ENCODE measurements at places on chromosomes 2 and 18. TPM values are rescaled to one million over a fixed set of nuclear protein-coding genes. Genes with fewer than 3 reads are reported as not detected.

The CPO gene
- 0.95 TPM for total RNA-seq

The TMEM150A gene
- total RNA-seq, result 21.8 TPM

GRCh38 chr2:223470602-223471001 lies 131.6 kb downstream of the SCG2 start:
- no peak for DNase-seq
- no peaks in the 10 kb centered on the region for H3K36me3 ChIP-seq
- H3K4me1 ChIP-seq, result peaks cover 20% of the 10 kb centered on the region
- H3K4me3 ChIP-seq, result no peak overlapping the region
- no peaks in the 10 kb centered on the region for H3K27me3 ChIP-seq
- no peak overlapping the region for H3K27ac ChIP-seq

DNA sequence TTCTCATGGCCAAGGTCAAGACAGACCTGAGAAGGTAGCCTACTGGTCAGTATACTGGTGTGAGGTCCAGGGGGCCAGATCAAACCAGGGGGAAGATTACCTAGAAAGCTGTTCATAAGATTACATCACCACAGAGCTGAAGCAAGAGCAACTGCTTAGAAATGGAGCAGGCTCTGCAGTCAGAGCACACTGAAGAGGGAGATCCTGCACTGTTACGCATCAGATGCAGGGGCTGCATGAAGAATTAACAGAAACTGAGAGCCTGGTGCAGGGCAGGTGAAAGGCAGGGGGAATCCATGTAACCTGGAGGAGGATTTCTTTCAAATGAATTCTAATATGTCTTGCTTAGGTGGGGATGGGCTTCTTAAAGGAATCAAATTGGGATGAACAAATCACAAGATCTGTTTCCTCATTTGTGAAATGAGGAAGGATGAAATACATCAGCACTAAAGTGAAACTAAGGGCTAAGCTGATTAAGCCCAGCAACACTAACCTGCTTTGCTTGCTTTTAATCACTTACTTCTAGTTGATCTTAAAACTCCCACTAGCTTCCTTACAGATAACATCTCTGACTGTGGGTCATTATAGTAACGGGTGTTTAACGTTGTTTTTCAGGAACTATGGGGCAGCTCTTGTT lies 74.3 kb upstream of the ADAM23 start:
- no peaks in the 10 kb centered on the region for H3K4me1 ChIP-seq
- no peak overlapping the region for H3K27ac ChIP-seq
- no peak for DNase-seq
- H3K4me3 ChIP-seq, result no peak overlapping the region

DNA sequence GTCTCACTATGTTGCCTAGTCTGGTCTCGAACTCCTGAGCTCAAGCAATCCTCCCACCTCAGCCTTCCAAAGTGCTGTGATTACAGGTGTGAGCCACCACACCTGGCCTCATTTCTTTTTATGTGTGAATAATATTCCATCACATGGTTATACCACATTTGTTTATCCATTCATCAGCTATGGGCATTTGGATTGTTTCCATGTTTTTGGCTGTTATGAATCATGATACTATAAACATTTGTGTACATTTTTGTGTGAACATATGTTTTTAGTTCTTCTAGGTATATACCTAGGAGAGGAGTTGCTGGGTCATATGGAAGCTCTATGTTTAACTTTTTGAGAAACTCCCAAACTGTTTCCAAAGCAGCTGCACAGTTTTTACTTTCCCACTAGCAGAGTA lies 24.4 kb downstream of the PKP4 start:
- DNase-seq, result no peak
- no peak overlapping the region for H3K4me3 ChIP-seq
- H3K4me1 ChIP-seq, result no peaks in the 10 kb centered on the region
- H3K27ac ChIP-seq, result no peak overlapping the region
- no peaks in the 10 kb centered on the region for H3K36me3 ChIP-seq

The KCNE4 gene
- 13.8 TPM for total RNA-seq

- no peak overlapping the region for H3K27ac ChIP-seq
- no peaks in the 10 kb centered on the region for H3K27me3 ChIP-seq
- no peak overlapping the region for H3K4me3 ChIP-seq
- DNase-seq, result no peak
- no peaks in the 10 kb centered on the region for H3K4me1 ChIP-seq
These were observed 1420.6 kb upstream of the NXPH2 start for GRCh38 chr2:140200764-140201163.

GRCh38 chr2:161122772-161123530 lies 37.3 kb upstream of the TANK start:
- peak overlapping the region; percentile 69 for H3K27ac ChIP-seq
- H3K27me3 ChIP-seq, result no peaks in the 10 kb centered on the region
- DNase-seq, result peak; percentile 75
- H3K36me3 ChIP-seq, result no peaks in the 10 kb centered on the region
- no peak overlapping the region for H3K4me3 ChIP-seq
- H3K4me1 ChIP-seq, result peaks cover 10% of the 10 kb centered on the region

- H3K4me1 ChIP-seq, result no peaks in the 10 kb centered on the region
- no peak for DNase-seq
- no peaks in the 10 kb centered on the region for H3K36me3 ChIP-seq
These were observed 1.6 kb downstream of the PRKAG3 start for GRCh38 chr2:218829868-218830451.

The CNDP1 gene
- total RNA-seq, result not detected

GRCh38 chr2:119914266-119914665 lies 98.6 kb upstream of the EPB41L5 start:
- no peak for DNase-seq
- H3K4me3 ChIP-seq, result no peak overlapping the region
- no peaks in the 10 kb centered on the region for H3K4me1 ChIP-seq
- no peak overlapping the region for H3K27ac ChIP-seq
- H3K27me3 ChIP-seq, result no peaks in the 10 kb centered on the region

The GPR155 gene
- total RNA-seq, result 24.1 TPM

The SLC14A1 gene
- not detected for total RNA-seq

The SERPINB13 gene
- not detected for total RNA-seq

DNA sequence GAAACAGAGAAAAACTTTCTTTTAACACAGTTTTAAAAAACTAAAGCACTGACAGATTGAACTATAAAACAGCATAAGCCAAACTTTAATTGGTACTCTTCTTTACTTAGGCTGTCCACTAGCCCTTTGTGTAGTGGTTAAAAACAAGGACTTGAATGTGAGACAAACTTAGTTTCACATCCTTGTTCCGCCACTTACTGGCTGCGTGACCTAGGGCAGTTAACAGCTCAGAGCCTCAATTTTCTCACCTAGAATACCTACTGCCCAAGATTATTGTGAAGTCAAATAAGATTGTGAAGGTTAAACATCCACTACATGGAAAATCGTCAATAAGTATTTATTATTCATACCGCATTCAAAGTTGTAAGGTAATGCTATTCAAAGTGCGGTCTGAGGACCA lies 2.0 kb downstream of the WDR35 start:
- H3K36me3 ChIP-seq, result peaks cover 22% of the 10 kb centered on the region
- H3K27me3 ChIP-seq, result no peaks in the 10 kb centered on the region
- no peak overlapping the region for H3K27ac ChIP-seq

The NOL4 gene
- 1.4 TPM for total RNA-seq

DNA sequence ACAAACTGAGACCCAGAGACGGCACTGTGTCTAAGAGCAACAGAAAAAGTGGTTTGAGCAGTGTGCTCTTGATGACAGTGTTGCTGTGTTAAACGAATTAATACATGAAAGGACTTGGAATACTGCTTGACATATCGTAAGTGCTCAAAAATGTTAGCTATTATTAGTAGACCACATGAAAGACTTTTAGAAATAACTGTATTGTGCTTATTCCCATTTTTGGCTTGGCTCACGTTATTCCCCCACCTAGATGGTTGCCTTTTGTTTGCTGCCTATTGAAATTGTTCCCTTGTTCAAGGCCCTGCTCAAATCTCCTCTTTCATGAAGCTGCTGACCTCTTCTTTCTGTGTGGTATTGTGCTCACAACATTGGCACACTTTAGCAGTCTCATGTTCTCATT lies 27.8 kb upstream of the C2orf74 start:
- no peak overlapping the region for H3K27ac ChIP-seq
- H3K27me3 ChIP-seq, result no peaks in the 10 kb centered on the region
- DNase-seq, result no peak

The ZNF521 gene
- 12.0 TPM for total RNA-seq

DNA sequence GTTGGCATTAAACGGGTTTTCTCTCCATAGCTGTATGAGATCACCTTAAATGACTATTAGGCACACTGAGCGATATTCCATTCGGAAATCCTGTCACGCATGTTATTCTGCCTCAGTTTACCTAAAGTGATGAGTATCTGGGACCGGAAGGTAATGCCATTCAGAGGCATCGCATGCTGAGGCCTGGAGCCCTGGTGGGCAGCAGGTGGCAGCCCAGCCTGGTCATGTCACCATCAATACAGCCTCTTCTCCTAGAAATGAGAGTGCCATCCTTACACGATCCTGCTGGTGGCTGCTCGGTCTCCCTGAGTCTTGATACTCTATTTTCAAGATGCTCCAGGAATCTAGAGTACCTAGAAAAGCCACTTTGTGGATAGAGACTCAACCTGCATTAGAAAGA lies 119.8 kb downstream of the EIPR1 start:
- H3K27me3 ChIP-seq, result no peaks in the 10 kb centered on the region
- no peaks in the 10 kb centered on the region for H3K36me3 ChIP-seq
- no peak overlapping the region for H3K27ac ChIP-seq
- H3K4me1 ChIP-seq, result no peaks in the 10 kb centered on the region
- no peak for DNase-seq

The TRPM8 gene
- total RNA-seq, result not detected

GRCh38 chr2:118272391-118272790 lies 184.1 kb downstream of the INSIG2 start:
- H3K4me1 ChIP-seq, result no peaks in the 10 kb centered on the region
- no peaks in the 10 kb centered on the region for H3K36me3 ChIP-seq
- H3K4me3 ChIP-seq, result no peak overlapping the region
- DNase-seq, result no peak

DNA sequence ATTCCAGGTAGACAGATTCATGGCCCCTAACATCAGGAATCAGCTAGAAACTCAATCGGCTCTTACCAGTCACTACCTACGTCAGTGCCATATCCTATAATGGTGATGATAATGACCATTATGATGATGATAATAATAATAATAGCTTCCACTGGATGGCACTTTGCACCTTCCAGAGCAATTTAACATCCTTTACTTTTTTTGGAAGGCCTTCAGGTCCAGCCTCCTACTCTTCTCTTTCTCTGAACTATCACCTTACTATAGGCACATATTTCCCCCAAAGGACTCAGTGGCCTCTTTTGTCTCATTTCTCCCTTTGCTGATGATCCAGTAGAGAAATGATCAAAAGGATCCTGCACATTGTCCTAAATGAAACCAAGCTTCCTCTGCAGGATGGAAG lies 56.0 kb downstream of the BCL11A start:
- no peak overlapping the region for H3K4me3 ChIP-seq
- H3K27me3 ChIP-seq, result no peaks in the 10 kb centered on the region
- no peaks in the 10 kb centered on the region for H3K36me3 ChIP-seq
- no peak overlapping the region for H3K27ac ChIP-seq
- peaks cover 43% of the 10 kb centered on the region for H3K4me1 ChIP-seq

GRCh38 chr2:42337356-42337820 lies 23.6 kb downstream of the COX7A2L start:
- H3K36me3 ChIP-seq, result no peaks in the 10 kb centered on the region
- peaks cover 8% of the 10 kb centered on the region for H3K4me1 ChIP-seq
- no peak for DNase-seq
- H3K27ac ChIP-seq, result no peak overlapping the region

DNA sequence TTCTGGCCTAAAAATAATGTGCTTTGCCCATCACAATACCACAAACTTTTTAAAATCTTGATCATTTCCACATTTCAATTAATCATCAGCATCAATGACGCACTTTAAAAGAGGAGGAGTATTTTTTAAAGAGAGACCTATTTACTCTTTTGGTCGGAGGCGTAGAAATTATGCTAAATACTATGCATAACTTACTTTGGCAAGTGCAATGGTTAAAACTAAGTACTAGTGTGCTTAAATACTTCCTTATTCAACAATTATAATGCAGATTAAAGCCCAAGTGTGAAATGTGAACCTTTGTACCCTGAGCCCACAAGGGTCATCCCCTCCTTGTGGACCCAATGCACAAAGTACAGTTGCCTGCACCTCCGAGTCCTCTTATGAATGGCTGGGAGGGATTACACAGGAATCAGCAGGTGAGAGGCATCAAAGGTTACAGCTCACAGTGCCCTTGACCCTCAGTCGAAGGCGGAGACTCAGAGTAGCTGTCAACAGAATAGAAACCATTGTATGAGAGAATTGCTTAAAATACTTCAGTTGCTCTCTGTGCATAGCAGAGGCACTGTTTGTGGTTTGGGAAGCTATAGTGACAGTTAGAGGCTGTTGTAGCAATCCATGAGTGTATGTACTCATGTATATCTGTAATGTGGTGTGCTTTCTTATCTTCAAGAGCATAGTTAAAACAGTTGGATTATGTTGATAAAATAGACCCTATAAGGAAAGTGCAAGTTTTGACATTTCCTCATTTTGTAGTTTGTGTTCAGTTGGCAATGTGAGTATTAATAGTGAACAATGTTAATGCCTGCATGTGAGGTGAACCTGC lies 151.7 kb upstream of the ITGA4 start:
- H3K27me3 ChIP-seq, result no peaks in the 10 kb centered on the region
- H3K27ac ChIP-seq, result no peak overlapping the region
- no peak overlapping the region for H3K4me3 ChIP-seq
- peaks cover 5% of the 10 kb centered on the region for H3K4me1 ChIP-seq

DNA sequence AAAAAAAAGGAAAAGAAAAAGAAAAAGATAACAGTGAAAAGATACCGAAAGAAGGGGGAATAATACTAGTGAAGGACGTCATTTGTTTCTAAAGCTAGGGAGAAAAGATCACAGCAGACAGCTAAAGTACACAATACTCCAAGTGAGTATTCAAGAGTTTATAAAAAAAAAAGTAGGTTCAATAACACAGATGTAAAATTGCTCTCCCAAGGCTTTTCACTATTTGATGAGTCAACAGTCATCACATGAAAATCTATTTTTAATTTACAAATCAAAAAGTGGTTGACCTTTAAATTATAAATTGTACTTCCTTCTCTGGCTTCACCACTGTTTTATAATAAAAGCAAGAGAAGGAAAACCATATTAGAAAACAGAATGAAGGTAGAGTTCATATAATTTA lies 144.0 kb downstream of the ZRANB3 start:
- H3K4me3 ChIP-seq, result no peak overlapping the region
- no peaks in the 10 kb centered on the region for H3K27me3 ChIP-seq
- H3K27ac ChIP-seq, result no peak overlapping the region
- no peaks in the 10 kb centered on the region for H3K36me3 ChIP-seq

- H3K36me3 ChIP-seq, result no peaks in the 10 kb centered on the region
- DNase-seq, result no peak
- H3K4me1 ChIP-seq, result no peaks in the 10 kb centered on the region
These were observed 63.3 kb downstream of the BOD1L2 start for GRCh38 chr18:57210107-57210715.

- peak overlapping the region; percentile 71 for H3K27ac ChIP-seq
- peak; percentile 94 for DNase-seq
- no peak overlapping the region for H3K4me3 ChIP-seq
- no peaks in the 10 kb centered on the region for H3K27me3 ChIP-seq
- H3K4me1 ChIP-seq, result peaks cover 46% of the 10 kb centered on the region
- H3K36me3 ChIP-seq, result no peaks in the 10 kb centered on the region
These were observed 169.0 kb upstream of the HAAO start for GRCh38 chr2:42961385-42961811.

Measured in sigmoid colon (tissue), 7 donors.